Activated T-cell treated with anti-CD3 and anti-CD28 coated beads, Interleukin-2, amount 50 U/mL, for 72 hours (primary cell): ENCODE measurements at places on chromosomes 3 and 15. TPM values are rescaled to one million over a fixed set of nuclear protein-coding genes. Genes with fewer than 3 reads are reported as not detected.

KNG1 gene
- total RNA-seq: not detected

DNA sequence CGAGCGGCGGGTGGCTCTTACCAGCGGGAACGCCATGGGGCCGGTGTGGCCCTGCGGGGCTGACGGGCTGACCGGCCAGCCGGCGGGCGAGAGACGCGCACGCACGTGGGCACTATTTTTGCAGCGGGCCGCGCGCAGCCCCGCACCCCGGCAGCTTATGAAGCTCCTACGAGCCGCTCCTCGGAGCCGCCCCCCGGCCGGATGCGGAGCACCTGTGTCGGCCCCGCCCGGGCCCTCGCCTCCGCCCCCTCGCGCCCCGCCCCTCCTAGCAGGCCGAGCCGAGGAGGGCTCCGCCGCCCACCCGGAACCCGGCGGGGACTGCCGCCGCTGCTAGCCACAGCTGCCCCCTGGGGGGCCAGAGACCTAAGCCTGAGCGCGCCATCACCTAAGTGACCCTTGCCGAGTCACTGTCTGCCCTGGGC, 683 bp upstream of the CPEB1 start:
- no peaks in the 10 kb centered on the region for H3K36me3 ChIP-seq
- peak overlapping the region; percentile 24 for H3K4me3 ChIP-seq
- H3K27me3 ChIP-seq: peaks cover 61% of the 10 kb centered on the region
- DNase-seq: peak; percentile 55

SNX22 gene
- 0.74 TPM for total RNA-seq

GRCh38 chr3:98003306-98003969, 31.2 kb upstream of the RIOX2 start:
- H3K4me1 ChIP-seq: peaks cover 20% of the 10 kb centered on the region
- H3K27me3 ChIP-seq: peaks cover 7% of the 10 kb centered on the region
- H3K27ac ChIP-seq: no peak overlapping the region
- no peaks in the 10 kb centered on the region for H3K36me3 ChIP-seq

DNA sequence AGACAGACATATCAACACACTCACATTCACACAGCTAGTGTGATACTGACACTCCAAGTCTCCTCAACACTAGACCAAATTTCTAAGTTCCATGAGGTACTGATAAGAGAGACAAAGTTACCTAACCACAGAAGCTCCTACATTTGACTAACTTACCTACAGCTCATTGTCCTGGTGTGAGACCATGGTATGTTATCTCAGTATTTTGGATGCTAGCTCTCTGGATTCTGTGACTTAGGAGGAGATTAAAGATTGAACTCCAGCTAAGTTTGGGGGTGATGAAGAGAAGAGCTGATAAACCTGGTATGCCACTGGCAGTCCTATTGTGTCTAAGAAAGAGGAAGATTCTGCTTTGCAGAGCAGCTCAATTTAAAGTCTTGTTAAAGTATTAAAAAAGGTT, 144.0 kb upstream of the MYRIP start:
- H3K4me1 ChIP-seq: no peaks in the 10 kb centered on the region
- no peak overlapping the region for H3K27ac ChIP-seq
- H3K36me3 ChIP-seq: no peaks in the 10 kb centered on the region

DNA sequence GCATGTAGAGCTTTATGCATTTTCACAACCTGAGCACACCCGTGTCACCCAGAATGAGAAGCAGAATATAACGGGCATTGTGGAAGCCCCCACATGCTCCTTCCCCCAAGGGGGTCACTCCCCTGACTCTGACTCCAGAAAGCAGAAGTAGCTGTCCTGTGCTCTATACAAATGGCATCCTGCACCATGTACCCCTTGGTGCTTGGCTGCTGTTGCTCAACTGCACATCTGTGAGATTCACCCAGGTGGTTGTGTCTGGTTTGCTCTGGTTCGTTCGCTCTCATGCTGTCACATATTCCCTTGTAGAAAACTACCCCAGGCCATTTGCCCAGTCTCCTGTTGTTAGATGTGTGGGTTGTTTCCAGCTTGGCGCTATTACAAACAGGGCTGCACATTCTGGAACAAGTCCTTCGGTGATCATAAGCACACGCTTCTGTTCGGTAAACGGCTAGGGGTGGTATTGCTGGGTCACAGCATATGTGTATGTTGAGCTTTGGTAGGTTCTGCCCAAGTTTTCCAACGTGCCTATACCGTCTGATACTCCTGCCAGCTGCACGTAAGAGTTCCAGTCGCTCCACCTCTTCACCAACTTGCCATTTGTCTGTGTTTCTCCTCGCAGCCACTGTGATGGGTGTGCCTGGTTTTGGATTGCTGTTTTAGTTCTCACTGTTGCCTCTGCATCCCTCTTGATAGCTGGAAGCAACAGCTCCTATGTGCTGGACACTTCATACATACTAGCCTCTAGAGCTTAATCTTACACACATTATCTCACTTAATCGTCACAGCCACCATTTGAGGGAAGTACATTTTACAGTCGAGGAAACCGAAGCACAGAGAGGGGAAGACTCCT, 65.4 kb upstream of the SLC6A6 start:
- no peak overlapping the region for H3K4me3 ChIP-seq
- H3K36me3 ChIP-seq: no peaks in the 10 kb centered on the region
- H3K4me1 ChIP-seq: no peaks in the 10 kb centered on the region
- no peaks in the 10 kb centered on the region for H3K27me3 ChIP-seq
- DNase-seq: no peak

GRCh38 chr3:72230774-72231379, 445.9 kb upstream of the PROK2 start:
- peaks cover 4% of the 10 kb centered on the region for H3K36me3 ChIP-seq
- no peak overlapping the region for H3K4me3 ChIP-seq
- peaks cover 12% of the 10 kb centered on the region for H3K4me1 ChIP-seq
- H3K27ac ChIP-seq: no peak overlapping the region
- H3K27me3 ChIP-seq: peaks cover 9% of the 10 kb centered on the region

SH2D7 gene
- total RNA-seq: not detected

- peak overlapping the region; percentile 13 for H3K27ac ChIP-seq
- H3K4me3 ChIP-seq: no peak overlapping the region
- DNase-seq: no peak
- H3K36me3 ChIP-seq: peaks cover 9% of the 10 kb centered on the region
- H3K27me3 ChIP-seq: no peaks in the 10 kb centered on the region
Measured at GRCh38 chr15:84791763-84792162, 25.4 kb upstream of the ALPK3 start.

- no peaks in the 10 kb centered on the region for H3K4me1 ChIP-seq
- peaks cover 2% of the 10 kb centered on the region for H3K36me3 ChIP-seq
- no peak overlapping the region for H3K4me3 ChIP-seq
- no peak for DNase-seq
- H3K27ac ChIP-seq: no peak overlapping the region
Measured at GRCh38 chr15:86526938-86527690, 447.4 kb downstream of the AGBL1 start.

DNA sequence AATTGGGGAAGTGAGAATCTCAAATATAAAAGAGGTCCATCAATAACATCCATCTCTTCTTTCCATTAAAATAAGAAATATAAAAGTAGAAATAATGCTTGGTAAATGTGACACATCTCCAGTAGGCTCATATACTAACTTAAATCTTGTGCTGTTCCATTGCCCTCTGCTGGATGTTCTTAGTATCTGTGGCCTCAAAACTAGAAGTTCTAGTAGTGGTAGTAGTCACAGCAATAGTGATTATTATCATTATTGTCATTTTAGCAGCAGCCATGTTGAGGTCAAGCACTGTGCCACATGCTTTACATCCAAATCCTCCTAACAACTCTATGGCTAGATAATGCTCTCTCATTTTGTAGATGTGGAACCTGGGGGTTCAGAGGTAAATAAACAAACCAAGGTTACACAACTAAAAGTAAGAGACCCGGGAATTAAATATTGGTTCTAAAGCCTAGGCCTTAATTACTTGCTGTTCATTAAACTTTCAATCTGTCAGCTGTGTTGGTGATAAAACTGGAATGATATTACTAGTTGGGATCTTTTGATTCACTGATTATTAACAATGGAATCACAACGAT, 20.2 kb upstream of the BTLA start:
- H3K4me3 ChIP-seq: no peak overlapping the region
- H3K27ac ChIP-seq: no peak overlapping the region
- peak; percentile 30 for DNase-seq
- H3K27me3 ChIP-seq: no peaks in the 10 kb centered on the region
- H3K36me3 ChIP-seq: peaks cover 4% of the 10 kb centered on the region

DAZL gene
- not detected for total RNA-seq

- peak overlapping the region; percentile 89 for H3K27ac ChIP-seq
- peak; percentile 10 for DNase-seq
- peak overlapping the region; percentile 36 for H3K4me3 ChIP-seq
- peaks cover 56% of the 10 kb centered on the region for H3K4me1 ChIP-seq
Measured at GRCh38 chr3:106185949-106186348, 317.1 kb upstream of the CBLB start.
